ENCODE measurements at places on chromosomes 5 and 9. TPM values are rescaled to one million over a fixed set of nuclear protein-coding genes. Genes with fewer than 3 reads are reported as not detected.

GRCh38 chr9:107136296-107136695 is 146.8 kb upstream of the RAD23B start:
- no peak for DNase-seq

- DNase-seq: no peak
Measured at GRCh38 chr9:69324549-69325401, at the start of gene ENTREP1. Gene ENTREP1 (plus strand): TSS chr9:69325215. CDS start chr9:69325310, 95 bp downstream.

DNA sequence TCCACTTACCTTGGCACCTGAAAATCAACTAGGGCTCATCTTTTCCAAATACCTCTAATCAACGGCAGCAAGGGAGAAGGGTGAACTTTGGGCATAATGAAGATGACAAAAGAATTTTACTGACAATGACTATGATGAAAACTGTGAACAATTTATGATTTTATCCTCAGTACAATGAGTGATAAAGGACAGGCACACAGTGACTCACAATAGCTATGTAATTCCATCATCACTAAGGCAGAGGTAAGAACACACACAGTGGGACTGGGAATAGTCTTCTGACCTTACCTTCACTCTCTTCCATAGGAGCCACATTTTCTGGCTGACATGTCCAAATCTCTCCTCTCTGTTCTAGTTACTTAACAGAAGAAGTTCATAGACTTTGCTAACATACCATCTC is 26.1 kb upstream of the KCNV2 start:
- DNase-seq: no peak

GRCh38 chr5:28779161-28779754 is 1740.9 kb upstream of the CDH9 start:
- DNase-seq: no peak

Gene DDX4
- not detected for polyA plus RNA-seq

GRCh38 chr5:17897776-17898175 is 263.5 kb downstream of the TAF11L14 start:
- no peak for DNase-seq

- DNase-seq: peak; percentile 74
Measured at GRCh38 chr9:1050125-1050895, at the start of gene DMRT2. Gene DMRT2 (plus strand): TSS chr9:1050357. CDS start chr9:1051614, 1,257 bp downstream.

- DNase-seq: no peak
Measured at GRCh38 chr5:93721511-93721910, 19.9 kb downstream of the POU5F2 start.

Gene INSYN2B
- 2.0 TPM for polyA plus RNA-seq

- no peak for DNase-seq
Measured at GRCh38 chr9:131987232-131987631, 92.4 kb downstream of the MED27 start.

DNA sequence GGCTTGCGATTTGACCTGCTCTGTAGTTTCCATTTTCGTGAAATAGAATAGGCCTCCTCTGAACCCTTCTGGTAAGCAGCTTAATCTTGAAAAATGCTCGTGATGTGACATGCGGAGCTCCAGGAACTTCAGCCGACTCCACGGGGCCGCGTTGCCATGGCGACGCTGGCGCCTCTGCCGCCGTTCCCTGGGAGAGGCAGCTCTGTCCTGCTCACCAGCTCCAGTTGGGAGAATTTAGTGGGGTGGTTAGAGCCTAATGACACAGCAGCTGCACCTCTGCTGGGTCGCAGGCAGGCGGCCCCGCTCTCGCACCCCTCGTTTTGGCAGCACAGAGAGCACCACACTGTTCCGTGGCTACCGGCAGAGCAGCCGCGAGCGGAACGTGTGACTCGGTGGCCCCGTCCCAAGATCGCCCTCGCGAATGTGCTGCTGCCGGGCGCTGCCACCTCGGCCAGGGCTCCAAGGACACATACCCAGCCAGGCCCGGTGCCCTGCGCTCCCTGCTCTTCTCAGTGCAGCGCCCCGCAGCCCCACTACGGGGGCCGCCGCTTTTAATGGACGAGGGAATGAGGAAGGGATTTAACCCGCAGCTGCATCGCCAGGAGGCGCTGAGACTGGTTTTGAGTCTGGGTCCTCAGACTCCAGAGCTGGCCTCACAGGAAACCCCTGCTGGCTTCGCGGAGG is 131.2 kb upstream of the LMX1B start:
- peak; percentile 45 for DNase-seq

- no peak for DNase-seq
Measured at GRCh38 chr5:132451387-132451786, 39.2 kb downstream of the IRF1 start.

Gene C5orf34
- polyA plus RNA-seq: 5.2 TPM
